Psoas muscle (tissue), 8 donors: ENCODE measurements at places on chromosomes 1 and 21.

- no peaks in the 10 kb centered on the region for H3K4me1 ChIP-seq
- no peak overlapping the region for H3K27ac ChIP-seq
- H3K27me3 ChIP-seq, result no peaks in the 10 kb centered on the region
- H3K36me3 ChIP-seq, result no peaks in the 10 kb centered on the region
These were observed 69.8 kb upstream of the PGBD5 start for GRCh38 chr1:230495891-230496385.

GRCh38 chr1:235637756-235638534 lies 11.6 kb downstream of the GNG4 start:
- DNase-seq, result no peak
- peaks cover 6% of the 10 kb centered on the region for H3K27me3 ChIP-seq
- H3K4me1 ChIP-seq, result no peaks in the 10 kb centered on the region
- H3K27ac ChIP-seq, result no peak overlapping the region
- no peaks in the 10 kb centered on the region for H3K36me3 ChIP-seq

DNA sequence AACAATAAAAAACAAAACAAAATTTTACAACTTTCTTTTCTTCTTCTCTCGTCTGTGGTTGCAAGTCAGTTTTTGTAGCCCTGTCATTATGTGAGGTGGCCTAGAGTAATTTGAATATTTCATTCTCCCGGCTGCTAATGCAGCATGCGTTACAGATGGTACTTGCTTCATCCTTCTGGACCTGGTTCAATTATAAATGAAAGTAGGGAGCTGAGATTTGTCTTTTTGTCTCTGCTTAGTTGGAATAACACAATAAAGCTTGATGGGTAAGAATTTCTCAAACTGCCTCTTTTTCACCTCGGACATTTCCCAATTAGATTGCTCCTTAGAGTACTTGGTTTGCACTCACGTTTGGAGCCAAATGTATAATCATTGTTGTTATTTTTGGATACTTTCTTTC lies 201.6 kb downstream of the PBX1 start:
- no peak overlapping the region for H3K4me3 ChIP-seq
- peaks cover 21% of the 10 kb centered on the region for H3K4me1 ChIP-seq
- no peaks in the 10 kb centered on the region for H3K27me3 ChIP-seq
- H3K36me3 ChIP-seq, result no peaks in the 10 kb centered on the region
- no peak overlapping the region for H3K27ac ChIP-seq
- no peak for DNase-seq

- H3K4me1 ChIP-seq, result peaks cover 9% of the 10 kb centered on the region
- H3K27me3 ChIP-seq, result no peaks in the 10 kb centered on the region
- peaks cover 8% of the 10 kb centered on the region for H3K36me3 ChIP-seq
- H3K4me3 ChIP-seq, result no peak overlapping the region
- DNase-seq, result peak; percentile 26
- peak overlapping the region; percentile 75 for H3K27ac ChIP-seq
These were observed 13.9 kb downstream of the URB1 start for GRCh38 chr21:32378956-32379355.

GRCh38 chr1:50923564-50923963 lies 36.5 kb downstream of the FAF1 start:
- H3K27me3 ChIP-seq, result no peaks in the 10 kb centered on the region
- H3K4me1 ChIP-seq, result no peaks in the 10 kb centered on the region
- H3K36me3 ChIP-seq, result no peaks in the 10 kb centered on the region
- H3K27ac ChIP-seq, result no peak overlapping the region

- H3K27me3 ChIP-seq, result no peaks in the 10 kb centered on the region
- DNase-seq, result no peak
- H3K4me3 ChIP-seq, result no peak overlapping the region
- no peaks in the 10 kb centered on the region for H3K4me1 ChIP-seq
These were observed 222.8 kb upstream of the ZRANB2 start for GRCh38 chr1:71303617-71304041.

GRCh38 chr1:213657879-213658278 lies 329.9 kb upstream of the PROX1 start:
- no peaks in the 10 kb centered on the region for H3K27me3 ChIP-seq
- no peak for DNase-seq
- peaks cover 3% of the 10 kb centered on the region for H3K4me1 ChIP-seq
- H3K36me3 ChIP-seq, result no peaks in the 10 kb centered on the region

DNA sequence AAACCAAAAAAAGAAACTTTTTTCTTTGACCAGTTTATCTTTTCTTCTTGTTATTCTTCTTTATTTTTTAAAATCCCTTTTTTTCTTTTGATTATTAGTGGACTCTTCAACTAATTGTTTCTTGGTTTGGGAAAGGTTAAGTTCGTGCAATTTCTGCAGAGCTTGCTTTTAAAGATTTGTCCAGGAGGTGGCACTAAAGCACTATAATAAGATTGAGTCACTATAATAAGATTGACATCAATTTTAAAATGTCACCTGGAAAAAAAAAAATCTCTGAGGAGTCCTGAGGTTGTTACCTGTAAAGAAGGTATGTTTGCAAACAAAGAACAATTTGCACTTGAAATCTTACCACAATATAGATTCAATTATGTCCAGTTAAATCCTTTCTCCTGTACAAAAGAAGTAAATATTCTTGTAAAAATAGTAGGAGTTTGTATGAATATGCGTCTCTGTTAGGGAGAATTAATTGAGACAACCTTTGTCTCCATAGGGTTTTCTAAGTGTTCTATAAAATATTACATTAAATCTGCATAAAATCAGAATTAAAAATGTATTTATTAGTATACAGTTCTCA lies 166.7 kb downstream of the ADGRL4 start:
- no peak overlapping the region for H3K4me3 ChIP-seq
- no peaks in the 10 kb centered on the region for H3K36me3 ChIP-seq
- H3K27ac ChIP-seq, result no peak overlapping the region

DNA sequence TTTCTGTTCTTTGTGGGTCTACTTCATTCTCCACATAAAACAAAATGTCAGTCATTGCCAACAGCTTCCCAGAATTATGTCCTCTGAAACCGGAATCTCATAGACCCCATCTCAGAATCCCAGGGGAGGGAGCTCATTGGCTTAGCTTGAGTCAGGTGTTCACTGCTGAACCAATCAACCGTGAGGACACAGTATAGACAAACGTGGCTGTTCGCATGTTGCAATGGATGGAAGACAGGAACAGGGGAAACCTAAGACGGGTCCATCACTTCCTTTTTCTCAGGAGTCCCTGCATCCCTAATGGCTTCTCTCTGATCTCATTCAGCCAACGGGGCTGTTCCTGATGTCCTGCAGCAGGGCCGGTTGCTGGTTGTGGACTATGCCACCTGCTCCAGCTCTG lies 9.1 kb downstream of the CELA2A start:
- H3K27ac ChIP-seq, result no peak overlapping the region
- peaks cover 1% of the 10 kb centered on the region for H3K27me3 ChIP-seq
- H3K36me3 ChIP-seq, result no peaks in the 10 kb centered on the region
- H3K4me1 ChIP-seq, result no peaks in the 10 kb centered on the region

GRCh38 chr1:59141267-59141863 lies 155.5 kb upstream of the FGGY start:
- H3K36me3 ChIP-seq, result no peaks in the 10 kb centered on the region
- peaks cover 58% of the 10 kb centered on the region for H3K4me1 ChIP-seq
- no peak for DNase-seq
- H3K27ac ChIP-seq, result peak overlapping the region; percentile 93
- no peaks in the 10 kb centered on the region for H3K27me3 ChIP-seq

DNA sequence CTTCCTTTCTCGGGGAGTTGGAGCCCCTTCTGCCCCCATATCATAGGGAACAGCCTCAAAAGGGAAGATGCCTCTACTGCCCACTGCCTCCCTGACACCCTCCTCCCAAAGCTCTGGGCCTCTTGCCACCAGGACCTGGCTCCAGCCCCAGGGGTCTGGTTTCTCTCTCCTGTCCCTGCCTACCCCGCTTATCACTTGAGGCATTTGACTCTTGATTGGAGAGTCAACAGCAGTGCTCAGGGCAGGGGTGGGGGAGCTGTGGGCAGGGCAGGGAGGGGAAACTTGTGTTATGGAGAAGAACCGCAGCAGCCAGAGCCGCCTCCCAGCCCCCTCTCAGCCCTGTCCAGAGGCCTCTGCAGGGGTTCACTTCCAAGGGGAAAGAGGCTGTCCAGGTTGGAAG lies 573 bp downstream of the TRIM63 start:
- H3K4me1 ChIP-seq, result peaks cover 29% of the 10 kb centered on the region
- peak overlapping the region; percentile 88 for H3K27ac ChIP-seq

GRCh38 chr1:1054971-1055370 lies 19.1 kb downstream of the RNF223 start:
- no peak overlapping the region for H3K27ac ChIP-seq
- no peaks in the 10 kb centered on the region for H3K36me3 ChIP-seq
- H3K27me3 ChIP-seq, result peaks cover 10% of the 10 kb centered on the region
- no peaks in the 10 kb centered on the region for H3K4me1 ChIP-seq
- no peak overlapping the region for H3K4me3 ChIP-seq

GRCh38 chr1:32981003-32981901 lies 16.6 kb upstream of the RNF19B start:
- no peaks in the 10 kb centered on the region for H3K27me3 ChIP-seq
- no peaks in the 10 kb centered on the region for H3K4me1 ChIP-seq
- H3K4me3 ChIP-seq, result no peak overlapping the region

- peak; percentile 25 for DNase-seq
- H3K4me1 ChIP-seq, result peaks cover 34% of the 10 kb centered on the region
- H3K27ac ChIP-seq, result peak overlapping the region; percentile 84
- no peaks in the 10 kb centered on the region for H3K36me3 ChIP-seq
- peak overlapping the region; percentile 97 for H3K4me3 ChIP-seq
These were observed 771 bp downstream of the ABCD3 start for GRCh38 chr1:94418664-94419655.
